ENCODE measurements at places on chromosomes 5 and 9.
A peak's percentile ranks its signal among the peaks of the same experiment; 100 is the strongest.

DNA sequence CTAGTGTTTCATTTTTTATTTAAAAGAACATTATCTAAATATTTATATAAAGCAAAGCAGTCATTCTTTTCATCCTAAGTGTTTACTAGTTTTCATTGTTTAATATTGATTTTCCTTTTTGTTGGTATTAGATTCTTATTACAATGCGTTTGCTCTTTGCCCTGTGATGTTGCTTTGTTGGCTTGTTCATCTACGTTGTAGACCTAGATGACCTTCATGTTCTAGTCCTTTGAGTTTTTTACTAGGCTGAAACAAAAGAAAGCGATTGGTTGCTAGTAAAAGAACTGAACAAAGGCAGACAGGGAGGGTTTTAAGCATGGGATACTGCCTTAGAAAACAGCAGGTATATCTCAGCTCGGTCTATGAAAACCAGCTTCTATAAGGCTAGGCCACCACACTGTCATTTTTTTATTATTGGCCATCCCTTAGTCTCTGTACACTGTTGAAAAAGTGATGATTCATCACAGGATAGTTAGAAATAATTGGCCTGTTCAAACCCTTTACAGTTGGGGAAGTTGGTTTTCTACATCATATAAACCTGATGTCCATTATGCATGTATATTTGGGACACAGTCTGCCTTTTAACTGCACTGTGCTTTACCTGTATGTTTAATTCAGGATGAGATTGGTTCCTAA, 119.0 kb downstream of the ZCCHC7 start:
- no peak for DNase-seq

DNA sequence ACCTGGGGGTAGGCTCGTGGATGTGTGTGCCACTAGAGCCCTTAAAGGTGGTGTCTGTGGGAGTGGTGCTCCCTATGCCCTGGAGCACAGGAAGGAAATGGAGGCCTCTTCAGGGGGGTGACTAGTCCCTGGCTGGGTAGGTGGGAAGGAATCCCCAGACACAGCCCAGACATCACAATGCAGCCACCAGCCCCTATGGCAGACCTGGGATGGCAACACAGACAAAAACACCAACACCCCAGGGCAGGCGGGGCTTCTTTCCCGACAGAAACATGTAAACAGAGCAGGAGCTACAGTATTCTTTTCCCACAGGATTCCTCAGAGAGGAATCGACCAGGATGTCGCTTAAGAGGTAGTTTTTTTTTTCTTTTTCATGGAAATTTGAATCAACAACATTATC, 10.4 kb upstream of the NR5A1 start:
- DNase-seq = no peak

DNA sequence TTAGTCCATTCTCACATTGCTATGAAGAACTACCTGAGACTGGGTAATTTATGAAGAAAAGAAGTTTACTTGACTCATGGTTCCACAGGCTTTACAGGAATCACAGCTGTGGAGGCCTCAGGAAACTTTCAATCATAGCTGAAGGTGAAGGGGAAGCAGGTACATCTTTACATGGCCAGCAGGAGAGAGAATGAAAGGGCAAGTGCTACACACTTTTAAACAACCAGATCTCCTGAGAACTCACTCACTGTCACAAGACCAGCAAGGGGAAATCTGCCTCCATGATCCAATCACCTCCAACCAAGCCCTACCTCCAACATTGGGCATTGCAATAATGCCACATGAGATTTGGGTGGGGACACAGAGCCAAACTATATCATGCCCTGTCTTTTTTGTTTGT, 3.5 kb upstream of the LCN6 start:
- no peak for DNase-seq

DNA sequence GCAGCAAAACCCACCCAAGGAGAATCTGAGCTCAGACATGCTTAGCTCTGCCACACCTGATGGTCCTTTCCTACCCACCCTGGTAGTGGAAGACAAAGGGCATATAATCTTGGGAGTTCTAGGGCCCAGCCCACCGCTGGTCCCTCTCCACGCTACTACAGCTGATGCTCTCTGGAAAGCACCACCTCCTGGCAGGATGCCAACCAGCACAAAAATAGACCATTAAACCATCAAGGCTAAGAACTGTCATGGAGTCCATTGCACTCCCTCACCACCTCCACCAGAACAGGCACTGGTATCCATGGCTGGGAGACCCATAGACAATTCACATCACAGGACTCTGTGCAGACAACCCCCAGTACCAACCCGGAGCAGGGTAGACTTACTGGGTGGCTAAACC, 111.0 kb upstream of the IL7R start:
- DNase-seq = no peak

DNA sequence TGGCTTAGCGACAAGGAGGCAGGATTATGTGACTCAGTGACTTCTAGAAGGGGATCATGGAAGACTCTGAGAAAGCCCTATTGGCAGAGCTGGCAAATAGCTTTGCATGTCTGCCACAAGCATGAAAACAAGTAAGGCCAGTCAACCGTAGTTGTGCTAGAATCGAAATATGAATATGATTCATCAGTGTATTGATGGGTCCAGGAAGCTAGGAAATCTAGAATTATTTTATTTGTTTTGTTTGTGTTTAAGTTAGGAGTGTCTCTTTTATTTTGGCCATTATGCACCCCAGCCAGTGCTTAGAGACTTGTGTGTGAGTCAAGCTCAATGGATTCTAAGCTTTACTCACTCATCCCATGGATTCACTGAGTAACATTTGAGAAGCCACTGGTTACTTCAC, 3.8 kb upstream of the ITGA2 start:
- peak; percentile 48 for DNase-seq

DNA sequence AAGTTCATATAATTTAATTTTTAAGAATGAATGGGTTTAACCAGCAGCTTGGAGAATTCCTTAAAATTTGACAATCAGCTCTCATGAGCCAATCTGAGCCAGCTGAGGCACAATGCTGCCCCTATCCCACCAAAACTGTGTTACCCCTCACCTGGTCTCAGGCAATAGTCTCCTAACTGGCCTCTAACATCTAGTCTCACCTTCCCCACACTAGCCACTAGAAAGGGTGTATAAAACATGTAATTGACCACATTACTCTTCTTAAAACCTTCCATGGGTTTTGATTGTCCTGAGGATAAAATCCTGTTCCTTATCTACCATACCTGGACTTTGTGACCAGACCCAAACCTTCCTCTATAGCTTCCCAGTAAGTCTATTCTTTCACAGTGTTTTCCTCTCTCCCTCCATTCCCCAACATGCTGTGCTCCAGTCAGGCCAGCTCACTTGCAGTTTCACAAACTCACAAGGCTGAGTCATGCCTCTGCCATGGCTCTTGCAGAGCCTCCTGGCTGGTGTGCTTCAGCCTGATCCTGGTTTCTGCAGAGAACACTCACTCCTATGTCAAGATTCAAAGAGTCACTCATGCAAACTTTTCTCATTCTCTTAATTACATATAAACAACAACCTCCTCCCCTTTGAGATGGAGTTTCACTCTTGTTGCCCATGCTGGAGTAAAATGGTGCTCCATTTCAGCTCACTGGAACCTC, 16.0 kb upstream of the ZCCHC7 start:
- DNase-seq = peak; percentile 90

GRCh38 chr9:136519263-136520052, 26.4 kb downstream of the NOTCH1 start:
- DNase-seq = no peak
